ENCODE measurements at places on chromosomes 3 and 15. TPM values are rescaled to one million over a fixed set of nuclear protein-coding genes. Genes with fewer than 3 reads are reported as not detected.

GRCh38 chr3:142022381-142022780 is 127.0 kb downstream of the TFDP2 start:
- peak; percentile 32 for DNase-seq

DNA sequence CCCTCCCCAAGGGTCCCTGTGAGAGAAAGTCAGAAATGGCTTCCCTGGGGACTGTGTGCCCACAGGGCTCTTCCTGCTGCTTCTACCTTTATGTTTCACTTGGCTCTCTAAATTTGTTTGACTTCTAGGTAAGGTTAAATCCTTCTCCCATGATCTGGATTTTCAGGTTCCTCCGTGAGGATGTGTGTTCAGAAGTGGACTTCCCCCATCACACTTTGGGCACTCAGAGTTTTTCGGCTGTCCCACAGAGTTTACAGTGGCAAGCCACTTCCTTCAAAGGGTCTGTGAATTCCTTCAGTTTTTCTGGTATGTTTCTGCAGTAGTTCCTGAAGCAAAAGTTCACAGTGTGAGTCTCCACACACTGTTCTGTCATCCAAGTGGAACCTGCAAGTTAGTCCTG is 30.9 kb upstream of the RARB start:
- no peak for DNase-seq

DNA sequence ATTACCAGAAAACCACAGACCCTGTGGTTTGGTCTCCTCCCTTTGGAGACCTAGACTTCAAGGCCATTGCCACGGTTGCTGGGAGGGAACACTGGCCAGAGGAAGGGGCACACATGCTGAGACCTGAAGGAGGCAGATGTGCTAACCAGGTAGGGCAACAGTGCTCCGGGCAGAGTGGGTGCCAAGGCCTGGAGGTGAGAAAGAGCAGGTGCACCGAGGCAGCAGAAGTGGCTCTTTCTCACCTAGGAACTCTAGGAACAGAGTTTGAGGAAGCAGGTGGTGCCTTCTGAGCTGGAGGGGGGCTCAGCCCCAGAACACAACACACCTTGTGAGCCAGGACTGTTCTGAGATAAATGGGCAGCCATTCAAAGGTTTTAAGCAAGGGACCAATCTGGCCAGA is 106.1 kb downstream of the MEGF11 start:
- DNase-seq = no peak

DNA sequence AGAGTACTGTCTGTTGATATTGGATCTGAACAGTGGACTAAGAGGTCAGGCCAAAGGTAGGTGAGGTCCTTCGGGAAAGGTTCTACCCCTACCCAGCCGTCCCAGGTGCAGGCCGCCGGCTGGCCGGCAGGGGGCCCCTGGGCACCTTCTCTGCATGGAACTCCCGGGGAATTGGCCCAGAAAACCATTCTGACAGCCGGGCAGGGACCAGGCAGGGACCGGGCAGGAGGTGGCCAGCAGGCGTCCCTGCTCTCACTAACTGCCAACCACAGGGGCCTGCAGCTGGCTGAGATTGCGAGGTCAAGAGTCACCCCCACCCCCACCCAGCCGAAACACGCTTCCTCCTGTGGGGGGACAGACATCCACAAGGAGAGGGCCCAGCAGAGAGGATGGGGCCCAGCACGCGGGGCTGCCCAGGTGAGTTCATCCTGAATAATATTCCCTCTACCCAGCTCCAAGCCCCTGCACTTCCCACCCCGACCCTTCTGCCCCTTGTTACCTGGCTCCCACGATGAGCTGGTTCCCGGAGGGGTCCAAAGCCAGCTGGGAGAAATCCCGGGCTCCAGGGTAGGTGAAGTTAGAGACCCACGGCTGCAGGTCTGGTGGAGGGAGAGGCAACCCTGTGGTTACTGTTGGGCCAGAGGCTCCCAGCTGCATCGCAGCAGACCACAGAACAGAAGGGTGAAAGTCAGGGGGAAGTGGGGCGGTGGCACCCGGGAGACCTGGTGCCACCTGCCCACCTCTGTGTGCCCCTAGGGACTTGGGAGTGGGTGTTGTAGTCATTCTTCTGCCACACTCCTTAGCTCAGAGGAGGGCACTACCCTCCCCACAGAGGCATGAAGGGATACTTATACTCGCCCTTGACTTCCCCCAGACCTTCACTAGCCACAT is 84.4 kb downstream of the SEMA5B start:
- peak; percentile 69 for DNase-seq

DNA sequence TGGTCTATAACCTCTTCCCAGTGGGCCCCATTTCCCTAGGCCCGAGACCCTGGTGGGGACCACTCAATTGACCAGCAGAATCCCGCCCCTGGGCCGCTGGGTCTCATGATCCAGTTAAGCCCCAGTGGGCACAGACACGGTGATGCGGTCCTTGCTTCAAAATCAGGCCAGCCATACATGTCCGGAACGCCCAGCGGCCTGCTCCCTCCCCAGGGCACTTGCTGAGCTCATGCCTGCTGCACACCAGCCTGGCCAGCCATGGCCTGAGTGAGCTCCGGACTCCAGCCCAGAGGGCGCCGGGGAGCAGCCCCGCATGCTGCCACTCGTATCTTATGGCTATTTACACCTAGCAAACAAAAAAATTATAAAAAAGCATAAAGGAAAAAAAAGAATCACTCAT is 34.4 kb upstream of the IQSEC1 start:
- DNase-seq = no peak

DNA sequence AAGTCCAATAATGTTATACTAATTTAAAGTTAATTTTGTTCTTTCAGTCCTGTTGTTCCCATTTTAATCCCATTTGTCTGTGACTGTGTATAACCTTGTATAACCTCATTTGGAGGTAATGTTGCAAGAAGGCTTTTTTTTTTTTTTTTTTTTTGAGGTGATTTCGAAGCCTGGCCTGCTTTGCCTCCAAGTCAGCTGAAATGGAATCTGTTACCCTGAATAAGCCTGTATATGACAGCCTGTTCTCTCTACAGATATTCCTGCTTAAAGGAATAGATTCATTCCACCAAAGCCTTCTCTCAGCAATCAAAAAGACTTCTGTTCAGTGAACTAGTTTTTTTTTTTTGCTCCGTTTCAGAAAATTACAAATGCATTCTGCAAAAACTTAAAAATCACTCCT is 271.8 kb upstream of the UBE2E1 start:
- DNase-seq = no peak

- peak; percentile 19 for DNase-seq
Measured at GRCh38 chr15:77402740-77403379, 17.0 kb downstream of the PEAK1 start.

DNA sequence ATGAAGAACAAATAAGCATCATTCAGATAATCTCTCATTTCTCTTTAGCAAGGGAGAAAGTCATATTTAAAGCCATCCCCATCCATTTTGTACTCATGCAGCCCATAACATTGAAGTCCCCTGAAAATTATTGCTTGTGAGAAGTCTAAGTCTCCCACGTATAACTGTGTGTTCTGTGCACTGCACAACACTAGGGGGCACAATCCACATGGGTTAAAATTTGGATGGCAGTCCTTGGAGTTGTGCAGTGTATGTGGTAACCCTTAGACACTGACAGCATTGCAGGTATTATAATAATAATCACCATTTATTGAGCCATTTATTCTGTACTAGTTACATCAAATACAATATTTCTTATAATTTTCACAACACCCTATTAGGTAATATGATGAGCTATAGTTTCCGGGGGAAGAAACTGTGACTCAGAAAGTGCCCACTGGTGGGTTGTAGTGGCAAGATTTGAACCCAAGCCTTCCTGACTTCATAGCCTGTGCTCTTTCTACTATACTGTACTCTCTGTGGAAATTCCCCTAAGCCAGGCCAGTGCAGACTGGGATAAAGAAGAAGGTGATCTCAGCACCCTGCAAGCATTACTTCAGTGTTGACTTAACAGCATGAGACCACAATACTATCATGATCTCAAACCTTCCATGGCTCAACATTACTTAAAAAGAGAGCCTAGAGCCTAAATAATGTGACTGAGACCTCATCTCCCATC is 15.7 kb downstream of the KCNAB1 start:
- DNase-seq = peak; percentile 31

- no peak for DNase-seq
Measured at GRCh38 chr3:43704697-43705096, 14.0 kb downstream of the ABHD5 start.

DNA sequence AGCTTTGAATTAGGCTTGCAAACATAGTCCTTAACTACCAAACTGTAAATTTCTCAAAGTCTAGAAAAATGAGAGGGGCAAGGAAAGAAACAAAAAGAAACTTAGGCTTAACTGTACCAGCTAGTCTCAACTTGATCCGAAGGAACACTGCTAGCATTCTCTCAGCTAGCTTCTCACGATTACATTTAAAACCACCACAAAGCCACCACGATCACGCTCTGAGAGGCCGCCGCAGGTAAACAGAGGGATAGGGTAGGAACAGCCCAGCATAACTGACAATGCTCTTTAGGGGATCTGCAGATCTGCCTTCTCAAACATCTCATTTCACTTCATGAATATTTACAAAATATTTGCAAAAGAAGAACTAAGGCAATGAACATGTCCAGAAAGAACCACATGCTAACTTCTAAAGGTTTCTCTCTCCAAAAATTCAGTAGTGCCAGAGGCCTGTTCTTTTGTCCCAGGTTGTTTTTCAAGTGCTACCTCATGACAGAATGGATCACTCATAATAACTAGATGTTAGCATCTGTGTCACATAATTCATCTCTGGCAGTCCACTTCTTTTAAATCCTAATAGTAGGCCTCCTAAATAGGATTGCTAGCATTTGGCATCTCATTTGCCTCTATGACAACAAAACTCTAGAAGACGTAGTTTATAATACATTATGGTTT is 18.9 kb downstream of the VGLL4 start:
- peak; percentile 38 for DNase-seq

- no peak for DNase-seq
Measured at GRCh38 chr3:98897701-98898100, 3.8 kb downstream of the DCBLD2 start.

DNA sequence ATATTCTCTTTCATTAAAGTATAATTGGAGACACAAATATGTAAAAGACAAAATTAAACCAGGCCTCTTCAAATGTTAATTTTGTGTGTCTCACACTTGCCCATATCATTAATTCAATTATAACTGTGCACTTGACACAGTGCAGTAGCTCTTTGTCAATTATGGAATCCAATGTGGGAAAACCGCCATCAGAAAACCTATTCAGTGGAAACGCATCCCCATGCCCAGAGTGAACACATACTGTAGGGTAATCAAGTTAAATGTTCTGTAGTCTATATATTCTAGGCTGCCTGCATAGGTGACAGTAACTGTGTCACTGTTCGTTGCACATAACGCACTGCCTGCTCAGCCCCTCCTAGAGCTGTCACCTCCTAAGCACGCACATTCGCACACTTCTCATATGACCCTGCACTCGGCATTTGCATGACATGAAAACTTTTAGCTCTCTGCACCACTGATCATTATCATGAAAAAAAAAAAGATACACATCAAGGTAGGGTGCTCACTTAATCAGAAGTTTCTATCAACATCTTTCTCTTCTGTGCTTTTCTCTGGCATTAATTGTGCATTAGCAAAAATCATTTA is 63.2 kb downstream of the MEIS2 start:
- DNase-seq = no peak

DNA sequence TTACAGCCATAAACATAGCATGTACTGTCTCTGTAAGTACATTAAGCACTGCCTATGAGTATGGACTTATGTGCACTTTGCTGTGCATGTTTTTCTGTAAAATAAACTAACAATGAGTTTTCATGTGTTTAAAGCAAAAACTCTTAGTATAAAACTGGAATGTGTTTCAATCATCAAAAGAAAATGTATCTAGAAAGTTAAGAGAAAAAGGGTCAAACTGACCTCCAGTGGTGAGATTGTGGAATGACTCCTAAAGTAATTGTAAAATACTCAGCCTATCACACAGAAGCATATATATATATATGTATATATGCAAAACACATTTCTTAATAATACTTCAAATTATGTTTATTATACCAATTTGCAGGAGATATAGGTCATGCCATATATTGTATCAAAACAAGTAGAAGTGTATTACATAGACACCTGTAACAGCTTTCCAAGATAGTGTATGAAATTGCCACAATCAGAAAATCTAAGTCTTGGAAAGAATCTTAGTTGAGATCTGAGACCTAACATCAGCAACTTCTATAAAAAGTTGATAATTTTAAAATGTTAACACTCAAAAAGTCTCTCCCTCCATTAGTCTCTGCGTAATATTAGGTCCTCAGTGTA is 199.6 kb downstream of the FMN1 start:
- no peak for DNase-seq

GRCh38 chr3:73710340-73710739 is 85.6 kb upstream of the PDZRN3 start:
- DNase-seq = no peak

The ZBED2 gene
- total RNA-seq = 418 TPM

The FAM174B gene
- 4.9 TPM for total RNA-seq
